SK-N-DZ (cell line): ENCODE measurements at places on chromosomes 11 and 22.

DNA sequence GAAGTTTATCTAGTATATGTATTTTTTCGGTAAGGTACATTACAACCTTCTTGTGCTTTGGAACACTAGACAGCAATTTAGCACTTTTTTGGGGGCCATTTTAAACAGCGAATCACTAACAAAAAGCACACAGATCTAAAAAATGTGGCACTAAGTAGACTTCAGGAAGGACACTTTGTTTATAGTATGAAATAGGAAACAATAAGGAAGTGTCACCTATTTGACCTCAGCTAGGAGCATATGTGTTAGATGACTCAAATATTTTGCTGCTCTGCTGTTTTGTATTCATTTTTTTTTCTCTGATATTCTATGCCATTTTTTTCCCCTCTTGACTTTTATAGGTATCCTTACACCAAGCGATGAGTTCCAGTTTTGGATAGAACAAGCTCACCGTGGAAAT, 5.6 kb downstream of the DYNC2H1 start:
- no peak for DNase-seq

DNA sequence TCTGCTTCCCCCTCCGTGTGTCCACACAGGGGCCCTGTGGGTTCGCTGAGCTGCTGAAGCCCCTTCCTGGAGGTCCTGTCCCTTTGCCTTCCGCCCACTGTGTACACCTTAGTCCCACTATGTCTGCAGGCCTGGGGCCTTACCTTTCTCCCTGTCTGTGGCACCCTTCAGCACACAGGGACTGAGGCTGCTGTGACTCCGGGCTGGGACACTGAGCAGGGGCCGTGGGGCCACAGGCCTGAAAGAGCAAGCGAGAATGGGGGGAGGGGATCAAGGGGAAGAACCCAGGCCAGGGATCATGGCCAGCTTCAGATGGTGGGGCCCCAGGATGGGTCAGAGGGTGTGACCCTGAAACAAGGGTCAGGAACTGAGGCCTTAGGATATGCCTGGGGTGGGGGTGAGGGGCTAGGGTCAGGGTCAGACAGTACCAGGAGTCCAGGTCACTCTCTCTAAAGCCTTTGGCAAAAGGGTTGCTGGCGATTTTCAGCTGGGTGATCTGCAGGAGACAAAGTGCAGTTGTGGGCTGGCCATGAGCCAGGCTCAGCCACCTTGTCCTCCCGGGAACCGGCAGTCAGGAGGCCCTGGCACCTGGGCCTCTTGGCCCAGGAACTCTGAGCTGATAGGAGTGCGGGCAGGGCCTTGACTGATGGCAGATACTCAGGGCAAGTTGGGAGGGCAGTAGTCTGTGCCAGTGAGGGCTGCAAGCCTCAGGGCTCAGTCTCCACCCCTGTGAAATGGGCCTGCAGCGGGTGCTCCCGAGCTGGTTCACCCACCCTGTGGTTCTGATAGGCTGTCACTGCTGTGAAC, 2.6 kb upstream of the NUDT8 start:
- no peak for DNase-seq

GRCh38 chr22:39949964-39950737, 10.0 kb upstream of the TMA7B start:
- DNase-seq = no peak

DNA sequence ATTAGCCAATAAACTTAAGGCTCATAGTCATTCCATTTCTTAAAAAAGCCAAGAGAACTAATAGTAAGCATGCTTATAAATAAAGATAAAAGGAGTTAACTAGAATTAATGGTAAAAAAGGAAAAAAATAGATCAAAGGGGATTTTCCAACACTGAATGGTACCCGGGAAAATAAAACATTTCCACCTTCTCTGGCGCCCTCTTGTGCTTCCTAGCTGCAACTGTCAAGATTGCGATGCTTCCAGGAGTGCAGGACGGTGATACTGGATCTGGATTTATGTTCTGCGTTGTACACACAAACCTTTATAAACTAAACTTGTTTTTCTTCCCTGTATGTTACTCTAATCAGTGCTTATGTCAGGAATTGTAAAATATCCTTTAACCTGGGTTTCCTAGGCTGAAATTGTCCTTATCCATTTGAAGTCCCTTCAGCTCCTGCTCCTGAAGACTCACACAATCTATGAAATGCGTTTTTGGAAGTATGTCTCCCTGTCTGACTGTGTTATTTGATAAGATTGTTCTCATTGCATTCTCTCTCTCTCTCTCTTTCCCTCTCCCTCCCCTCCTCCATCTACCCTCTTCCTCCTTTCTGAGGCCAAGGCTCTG, 9.6 kb upstream of the HTATIP2 start:
- peak; percentile 47 for DNase-seq

DNA sequence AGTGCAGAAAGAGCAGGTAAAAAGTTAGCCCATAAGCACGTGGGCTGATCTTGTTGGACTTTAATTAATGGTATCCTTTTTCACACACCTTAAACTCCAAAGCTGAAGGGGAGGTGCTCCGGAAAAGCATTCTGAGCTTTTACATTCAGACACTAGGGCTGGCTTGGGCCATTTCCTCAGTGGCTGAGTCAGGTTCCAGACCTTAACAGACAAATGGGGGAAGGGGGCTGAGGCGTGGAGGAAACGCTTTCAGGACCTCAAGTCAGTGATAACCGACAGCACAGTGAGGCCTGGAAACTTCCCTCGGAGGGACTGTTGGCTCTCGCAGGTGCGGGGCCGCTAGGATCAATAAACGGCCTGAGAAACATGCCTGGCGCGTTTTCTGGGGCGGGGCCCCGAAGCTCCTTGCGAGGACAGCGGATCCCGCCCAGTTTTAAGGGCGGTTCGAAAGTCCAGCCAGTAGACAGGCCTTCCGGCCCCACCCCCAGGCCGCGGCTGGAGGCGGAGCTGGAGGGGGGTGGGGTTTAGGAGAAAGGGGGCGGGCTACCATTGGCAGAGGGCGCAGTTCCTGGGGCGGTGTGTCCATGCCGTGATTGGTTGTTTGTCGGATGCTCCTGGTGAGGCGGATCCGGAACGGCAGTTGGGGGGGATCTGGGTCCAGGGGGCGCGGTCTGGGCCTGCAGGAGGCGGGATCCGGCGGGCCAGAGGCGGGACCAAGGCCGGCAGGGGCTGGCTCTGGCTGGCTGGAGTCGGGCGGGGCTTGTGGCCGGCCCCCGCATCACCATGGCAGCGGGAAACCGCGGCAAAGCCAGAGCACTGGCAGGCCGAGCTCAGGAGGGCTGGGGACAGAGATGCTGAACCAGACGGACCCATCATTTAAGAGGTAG, 8.0 kb downstream of the C11orf52 start:
- peak; percentile 91 for DNase-seq

- no peak for DNase-seq
Measured at GRCh38 chr11:110011595-110011994, 81.6 kb upstream of the ZC3H12C start.

- DNase-seq = no peak
Measured at GRCh38 chr22:39291523-39291922, 27.9 kb downstream of the RPL3 start.

GRCh38 chr11:44139565-44140330, 44.3 kb downstream of the EXT2 start:
- DNase-seq = no peak

DNA sequence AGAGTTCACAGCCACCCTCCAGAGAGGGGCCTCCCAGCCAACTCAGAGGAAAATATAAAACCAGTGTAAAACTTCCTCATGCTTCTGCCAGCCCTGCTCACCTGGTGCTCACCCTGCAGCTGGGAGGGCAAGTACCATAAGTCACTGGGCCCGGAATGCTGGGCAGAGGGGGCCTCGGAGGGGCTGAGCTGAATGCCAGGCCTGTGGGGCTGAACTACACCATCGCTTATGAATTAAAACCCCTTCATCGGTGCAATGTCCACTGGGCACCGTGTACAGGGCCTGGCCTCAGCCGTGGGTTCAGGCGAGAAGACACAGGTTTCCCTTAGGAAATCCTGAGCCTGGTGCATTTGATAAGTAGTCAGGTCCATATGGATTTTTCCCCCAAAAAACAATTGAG, 828.6 kb downstream of the TBC1D22A start:
- DNase-seq = no peak

- DNase-seq = no peak
Measured at GRCh38 chr11:29627541-29627940, 389.3 kb downstream of the KCNA4 start.

- DNase-seq = no peak
Measured at GRCh38 chr11:9814108-9814507, 150.2 kb downstream of the SWAP70 start.

- no peak for DNase-seq
Measured at GRCh38 chr22:48940266-48941032, 887.2 kb downstream of the BRD1 start.

GRCh38 chr11:797296-798092, 587 bp downstream of the SLC25A22 start:
- peak; percentile 82 for DNase-seq

- DNase-seq = no peak
Measured at GRCh38 chr11:105935791-105936190, 86.2 kb downstream of the MSANTD4 start.
